ENCODE measurements at places on chromosomes 12 and 14.
A peak's percentile ranks its signal among the peaks of the same experiment; 100 is the strongest.

GRCh38 chr12:54628186-54628846 lies 6.4 kb downstream of the LACRT start:
- DNase-seq: no peak

- peak; percentile 40 for DNase-seq
These were observed 151.6 kb downstream of the DPF3 start for GRCh38 chr14:72742118-72742837.

- DNase-seq: no peak
These were observed 99.6 kb downstream of the SLC25A47 start for GRCh38 chr14:100422556-100423316.

GRCh38 chr14:100524233-100524932 lies 62.8 kb downstream of the BEGAIN start:
- DNase-seq: no peak

- no peak for DNase-seq
These were observed 11.3 kb upstream of the PUS1 start for GRCh38 chr12:131917711-131918306.

- no peak for DNase-seq
These were observed 250.2 kb downstream of the ANO2 start for GRCh38 chr12:5694759-5695409.

DNA sequence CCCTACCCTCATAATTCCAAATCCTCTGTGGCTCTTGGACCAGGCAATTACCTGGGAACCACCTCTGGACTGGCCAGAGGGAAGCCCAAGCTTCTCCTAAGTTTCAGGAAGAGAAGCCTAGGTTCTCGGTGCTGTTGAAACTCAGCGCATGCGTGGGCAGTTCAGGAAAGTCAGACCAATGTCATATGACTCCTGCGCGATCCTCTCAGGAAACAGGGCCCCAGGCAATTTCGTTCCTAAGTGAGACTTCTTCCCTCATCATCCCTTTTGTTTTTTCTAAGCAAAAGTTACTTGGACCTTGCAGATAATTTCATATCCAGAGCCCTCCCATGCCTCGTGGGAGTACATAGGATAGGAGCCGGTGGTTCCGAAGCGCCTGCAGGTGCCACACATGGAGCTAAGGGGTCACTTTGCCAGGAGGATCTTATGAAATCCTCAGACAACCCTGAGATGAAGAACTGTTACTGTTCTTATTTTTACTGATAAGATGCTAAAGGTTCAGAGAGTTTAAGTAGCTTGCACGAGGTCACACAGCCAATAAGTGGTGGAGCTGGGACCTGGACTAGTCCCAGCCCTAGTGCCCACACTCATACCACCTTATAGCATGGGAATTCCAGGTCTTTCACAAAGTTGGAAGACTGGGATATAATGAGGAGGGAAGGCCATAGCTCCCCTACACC lies 168.2 kb downstream of the ZFP36L1 start:
- DNase-seq: no peak

- DNase-seq: no peak
These were observed 178.3 kb downstream of the PRKD1 start for GRCh38 chr14:29749327-29749726.

- DNase-seq: no peak
These were observed 526.6 kb upstream of the CCDC196 start for GRCh38 chr14:65959563-65960024.

- no peak for DNase-seq
These were observed 2.5 kb upstream of the HOXC6 start for GRCh38 chr12:54025499-54026405.

DNA sequence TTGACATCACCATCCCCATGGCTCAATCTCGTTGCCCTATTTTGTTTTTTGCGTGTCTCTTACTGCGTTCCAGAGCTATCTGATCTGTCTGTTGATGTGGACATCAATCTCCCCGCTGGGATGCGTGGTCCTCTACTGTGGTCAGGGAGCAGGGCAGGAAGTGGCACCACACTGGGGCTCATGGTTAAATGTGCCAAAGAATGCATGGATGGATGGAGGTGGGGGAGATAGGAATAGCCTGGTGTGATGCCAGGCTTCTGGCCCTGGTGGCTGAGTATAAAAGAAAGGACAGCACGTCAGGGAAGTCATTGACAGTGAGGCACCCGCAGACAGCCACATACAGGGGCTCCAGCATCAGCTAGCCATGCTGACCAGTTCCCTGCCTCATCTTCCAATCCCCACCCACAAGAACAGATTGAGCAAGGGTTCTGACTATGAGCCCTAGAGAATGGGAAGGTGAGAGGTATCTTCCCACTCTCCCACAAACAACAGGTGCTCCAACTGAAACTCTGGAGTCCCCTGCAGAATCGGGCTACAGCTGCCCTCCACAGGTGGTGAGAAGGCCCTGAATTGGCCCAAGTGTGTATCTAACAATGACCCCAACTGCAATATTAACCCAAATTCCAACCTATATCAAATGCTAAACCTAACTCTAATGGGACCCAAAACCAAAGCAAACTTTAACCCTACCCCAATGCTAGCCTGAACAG lies 2.7 kb upstream of the BEGAIN start:
- DNase-seq: no peak

- DNase-seq: no peak
These were observed 1224.9 kb upstream of the TMEM132C start for GRCh38 chr12:127041985-127042625.

DNA sequence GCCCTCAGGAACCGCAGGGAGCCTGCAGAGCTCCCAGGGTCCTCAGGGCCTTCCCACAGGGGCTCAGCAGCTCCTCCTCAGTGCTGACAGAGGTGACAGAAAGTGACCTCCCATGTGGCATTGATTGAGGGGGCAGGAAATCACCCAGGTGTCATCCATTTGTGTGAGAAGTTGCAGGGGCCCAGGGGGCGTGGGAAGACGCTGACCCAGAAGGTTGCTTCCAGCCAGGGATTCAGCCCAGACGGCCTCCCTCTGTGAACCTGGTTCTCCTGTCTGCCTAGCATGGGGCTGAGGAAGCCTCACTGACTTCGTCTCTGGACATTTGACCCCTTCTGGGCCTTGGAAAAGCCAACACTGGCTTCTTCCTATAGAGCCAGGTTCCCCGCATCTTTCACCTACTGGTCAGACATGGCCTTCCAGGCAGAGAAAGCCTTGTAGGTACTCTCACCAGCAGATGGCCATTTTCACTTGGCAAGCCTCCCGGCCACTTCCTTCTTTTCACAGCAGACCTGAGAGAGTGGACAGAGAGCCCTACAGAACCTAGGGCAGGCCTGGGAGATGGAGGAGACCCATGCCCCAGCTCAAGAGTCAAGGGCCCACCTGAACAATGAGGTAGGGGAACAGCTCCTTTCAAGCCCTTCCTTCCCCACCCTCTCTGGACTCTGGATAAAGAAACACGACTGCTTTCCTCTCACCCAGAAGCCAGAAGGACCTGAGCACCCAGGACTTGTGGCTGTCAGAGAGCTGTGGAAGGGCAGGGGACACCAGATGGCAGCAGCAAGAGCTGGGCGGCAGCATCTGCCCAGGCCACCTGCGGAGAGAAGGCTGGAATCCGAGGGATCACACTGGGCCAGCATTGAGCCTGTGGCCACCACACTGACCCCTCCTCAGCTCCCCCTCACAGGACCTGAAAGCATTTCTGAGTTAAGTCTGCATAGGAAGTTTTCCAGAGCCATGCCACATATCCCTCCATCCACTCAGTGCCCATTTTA lies 377.8 kb downstream of the DPF3 start:
- no peak for DNase-seq

DNA sequence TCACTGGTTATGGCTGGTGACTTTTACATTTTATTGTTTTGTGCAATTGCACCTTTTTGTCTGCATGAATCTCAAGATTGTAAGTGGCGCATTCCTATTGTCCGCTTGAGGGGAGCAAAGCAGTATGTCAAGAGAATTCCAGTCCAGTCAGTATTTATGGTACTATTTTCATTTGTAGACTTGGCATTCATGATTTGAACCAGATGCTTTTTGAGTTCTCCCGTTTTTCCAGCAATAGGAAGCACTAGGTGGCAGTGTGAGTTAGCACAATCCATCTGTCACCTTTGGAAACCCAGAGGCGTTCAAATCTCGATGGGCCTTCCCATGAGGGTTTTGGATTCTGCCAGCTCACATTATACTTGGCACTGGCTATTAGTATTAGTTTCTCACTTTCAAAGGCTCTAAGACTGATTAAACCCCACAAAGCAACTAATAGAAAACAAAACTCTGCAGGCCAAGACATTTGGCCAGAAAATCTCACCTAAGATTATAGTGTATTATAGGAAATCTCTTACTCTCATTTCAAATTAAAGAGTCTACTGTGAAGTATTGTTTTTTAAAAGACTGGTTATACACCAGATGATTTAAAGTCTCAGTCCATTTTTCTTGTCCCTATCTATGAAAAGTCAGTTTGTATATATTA lies 2.2 kb downstream of the DACT1 start:
- DNase-seq: peak; percentile 88

- DNase-seq: no peak
These were observed 6.4 kb downstream of the GNS start for GRCh38 chr12:64752833-64753238.

GRCh38 chr12:101174541-101174940 lies 35.5 kb downstream of the SLC5A8 start:
- no peak for DNase-seq

GRCh38 chr12:121296618-121297434 lies at the start of gene CAMKK2:
TSS of gene CAMKK2 (minus strand) at chr12:121296709. CDS start at chr12:121274526, 22,183 bp downstream.
- DNase-seq: peak; percentile 87

- DNase-seq: no peak
These were observed 102.8 kb upstream of the FGD4 start for GRCh38 chr12:32296567-32296966.

DNA sequence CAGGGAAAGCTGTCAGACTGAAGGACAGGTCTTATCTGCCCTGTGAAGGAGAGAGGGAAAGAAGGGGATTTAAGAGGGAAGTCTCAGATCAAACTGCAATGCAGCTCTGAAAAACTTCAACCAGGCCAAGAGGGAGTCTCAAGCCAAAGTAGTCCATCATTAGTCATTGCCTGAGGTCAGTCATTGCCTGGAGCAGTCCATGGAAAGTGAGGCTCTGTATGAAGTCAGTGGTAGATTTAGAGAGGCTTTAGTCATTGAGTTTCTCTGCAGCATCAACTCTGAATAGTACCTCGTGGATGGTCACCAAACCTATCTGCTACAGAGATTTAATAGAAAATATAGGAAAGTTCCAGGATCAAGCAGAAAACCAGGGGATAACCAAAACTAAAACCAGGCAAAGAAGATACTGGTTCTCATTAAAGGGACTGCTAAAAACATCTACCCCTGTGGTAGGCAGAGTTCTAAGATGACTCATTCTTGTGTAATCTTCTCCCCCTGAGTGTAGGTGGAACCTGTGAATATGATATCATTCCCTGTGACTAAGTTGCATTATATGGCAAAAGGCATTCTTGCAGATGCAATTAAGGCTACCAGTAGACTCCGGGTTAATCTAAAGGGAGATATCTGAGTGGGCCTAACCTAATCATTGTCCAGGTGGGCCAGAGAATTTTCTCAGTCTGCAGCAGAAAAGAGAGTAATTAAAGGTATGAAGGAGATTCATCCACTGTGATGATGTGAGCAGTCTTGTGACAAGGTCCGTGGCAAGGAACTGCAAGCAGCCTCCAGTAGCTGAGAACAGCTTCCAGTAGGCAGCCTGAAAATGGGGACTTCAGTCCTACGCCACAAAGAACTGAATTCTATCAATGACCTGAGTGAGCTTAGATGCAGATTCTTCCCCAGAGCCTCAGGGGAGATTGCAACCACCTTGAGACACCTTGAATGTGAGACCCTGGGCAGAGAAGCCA lies 123.1 kb downstream of the GALC start:
- no peak for DNase-seq

DNA sequence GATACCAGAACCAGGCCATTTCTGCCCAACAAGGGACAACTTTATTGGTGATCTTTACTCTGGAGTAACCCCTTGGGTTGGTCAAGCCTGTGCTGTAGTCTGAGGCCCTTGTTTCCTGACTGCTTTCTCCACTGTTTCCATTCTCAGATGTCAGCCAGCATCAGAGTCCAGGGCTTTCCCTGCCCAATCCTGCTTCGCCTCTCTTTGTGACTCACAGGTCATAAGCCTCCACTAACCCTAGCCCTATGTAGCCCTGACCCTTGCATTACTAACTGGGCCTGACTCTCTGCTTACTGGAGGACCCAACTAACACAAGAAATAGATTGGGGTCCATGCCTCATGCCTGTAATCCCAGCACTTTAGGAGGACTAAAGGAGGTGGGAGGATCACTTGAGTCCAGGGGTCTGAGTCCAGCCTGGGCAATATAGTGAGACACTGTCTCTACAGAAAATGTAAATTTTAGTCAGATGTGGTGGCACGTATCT lies 8.6 kb upstream of the SNRNP35 start:
- no peak for DNase-seq

GRCh38 chr12:89157413-89157812 lies 194.9 kb downstream of the DUSP6 start:
- DNase-seq: no peak

- no peak for DNase-seq
These were observed 119.0 kb downstream of the NCOR2 start for GRCh38 chr12:124448241-124448954.

- no peak for DNase-seq
These were observed 24.0 kb downstream of the TMEM63C start for GRCh38 chr14:77205566-77205965.

GRCh38 chr14:52422650-52423356 lies 108.7 kb downstream of the PTGER2 start:
- DNase-seq: no peak

- DNase-seq: no peak
These were observed 119.6 kb downstream of the PLXNC1 start for GRCh38 chr12:94267921-94268471.

DNA sequence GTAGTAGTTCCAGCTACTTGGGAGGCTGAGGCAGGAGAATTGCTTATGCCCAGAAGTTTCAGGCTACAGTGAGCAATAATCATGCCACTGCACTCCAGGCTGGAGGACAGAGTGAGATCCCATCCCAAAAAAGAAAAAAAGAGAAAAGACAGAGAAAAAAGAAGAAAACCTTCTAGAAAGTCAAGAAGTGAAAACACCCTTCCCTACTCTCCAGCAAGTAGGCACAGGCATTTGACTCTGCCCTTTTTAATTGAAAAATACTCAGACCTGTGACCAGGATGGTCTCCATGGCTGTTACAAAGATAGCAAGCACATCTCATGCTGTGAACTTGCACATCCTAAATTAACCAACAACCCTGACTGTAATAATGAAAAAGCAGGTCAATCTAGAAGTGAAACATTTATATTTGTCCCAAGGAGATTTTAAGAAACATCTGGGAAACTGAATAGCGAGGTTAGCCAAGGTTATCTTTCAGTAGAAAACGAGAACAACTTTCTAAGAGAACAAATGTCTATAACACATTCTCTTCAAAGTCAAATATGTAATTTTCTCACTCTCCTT lies 2.0 kb downstream of the TMTC1 start:
- no peak for DNase-seq

- DNase-seq: no peak
These were observed 63.5 kb downstream of the DPF3 start for GRCh38 chr14:72830356-72830755.

DNA sequence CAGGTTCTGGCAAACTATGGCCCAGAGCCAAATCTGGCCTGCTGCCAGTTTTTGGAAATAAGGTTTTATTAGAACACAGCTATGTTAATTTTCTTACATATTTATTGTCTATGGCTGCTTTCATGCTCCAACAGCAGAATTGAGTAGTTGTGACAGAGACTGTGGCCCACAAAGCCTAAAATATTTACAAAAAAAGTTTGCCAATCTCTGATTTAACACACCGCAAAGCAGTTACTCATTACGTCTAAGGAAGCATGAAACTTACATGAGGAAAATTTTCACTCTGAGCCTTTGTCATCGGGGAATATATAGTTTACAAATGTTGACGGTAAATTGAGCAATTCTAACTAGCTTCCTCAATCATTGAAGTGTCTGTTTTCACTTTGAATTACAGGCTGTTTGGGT lies 96.5 kb downstream of the UNC79 start:
- DNase-seq: no peak

- DNase-seq: peak; percentile 73
These were observed 541.9 kb upstream of the SEL1L start for GRCh38 chr14:82075566-82075965.

Measured in left kidney (tissue), 8 donors.